Cortex of kidney (tissue), 1 donor: ENCODE measurements at places on chromosomes 1 and 21.

- DNase-seq, result no peak
Observed at GRCh38 chr1:28208818-28209441, 23.9 kb downstream of the DNAJC8 start.

GRCh38 chr1:30537279-30537678, 186.1 kb downstream of the MATN1 start:
- DNase-seq, result no peak

GRCh38 chr1:155223047-155223446, 14.6 kb downstream of the MTX1 start:
- no peak for DNase-seq

DNA sequence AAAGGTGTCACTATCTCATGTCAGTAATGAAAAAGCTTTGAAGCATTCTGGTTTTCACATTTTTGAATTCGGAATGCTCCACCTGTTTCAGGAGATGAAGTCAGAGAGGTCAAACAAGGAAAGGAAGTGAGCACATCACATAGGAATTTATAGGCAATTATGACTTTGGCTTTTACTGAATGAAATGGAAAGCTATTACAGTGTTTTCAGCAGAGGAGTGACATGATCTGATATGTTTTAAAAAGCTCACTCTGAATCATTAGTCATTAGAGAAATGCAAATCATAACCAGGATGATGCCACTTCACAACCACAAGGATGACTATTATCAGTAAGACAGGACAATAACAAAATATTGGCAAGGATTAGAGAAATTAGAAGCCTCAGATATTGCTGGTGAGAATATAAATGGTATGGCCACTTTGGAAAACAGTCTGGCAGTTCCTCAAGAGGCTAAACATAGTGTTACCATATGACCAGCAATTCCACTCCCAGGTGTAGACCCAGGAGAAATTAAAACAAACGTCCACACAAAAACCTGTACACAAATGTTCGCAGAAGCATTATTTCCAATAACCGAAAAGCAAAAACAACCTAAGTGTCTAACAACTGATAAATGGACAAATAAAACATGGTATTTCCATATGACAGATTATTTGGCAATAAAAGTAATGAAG, 7.5 kb downstream of the TAF1A start:
- DNase-seq, result no peak

DNA sequence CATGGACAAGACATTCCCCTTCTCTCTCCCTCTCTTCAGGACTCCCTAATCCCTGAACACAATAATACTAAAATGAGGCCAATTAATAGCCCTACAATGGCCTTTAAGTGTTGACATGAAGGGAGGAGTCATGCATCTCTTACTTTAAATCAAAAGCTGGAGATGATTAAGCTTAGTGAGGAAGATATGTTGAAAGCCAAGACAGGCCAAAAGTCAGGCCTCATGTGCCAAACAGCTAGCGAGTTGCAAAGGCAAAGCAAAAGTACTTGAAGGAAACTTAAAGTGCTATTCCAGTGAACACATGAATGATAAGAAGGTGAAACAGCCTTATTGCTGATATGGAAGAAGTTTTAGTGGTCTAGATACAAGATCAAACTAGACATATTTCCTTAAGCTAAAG, 49.5 kb upstream of the CD46 start:
- no peak for DNase-seq
